Left ventricle myocardium superior (tissue), 1 donor: ENCODE measurements at places on chromosomes 1 and 21. TPM values are rescaled to one million over a fixed set of nuclear protein-coding genes. Genes with fewer than 3 reads are reported as not detected.

GRCh38 chr1:22969304-22969709 lies 3.4 kb downstream of the LACTBL1 start:
- DNase-seq = no peak

GRCh38 chr1:89831462-89832120 lies 10.8 kb downstream of the LRRC8D start:
- DNase-seq = no peak

GRCh38 chr1:20212685-20213331 lies 26.5 kb upstream of the PLA2G2C start:
- DNase-seq = peak; percentile 78

GRCh38 chr1:56686169-56686568 lies 41.1 kb downstream of the PRKAA2 start:
- no peak for DNase-seq

DNA sequence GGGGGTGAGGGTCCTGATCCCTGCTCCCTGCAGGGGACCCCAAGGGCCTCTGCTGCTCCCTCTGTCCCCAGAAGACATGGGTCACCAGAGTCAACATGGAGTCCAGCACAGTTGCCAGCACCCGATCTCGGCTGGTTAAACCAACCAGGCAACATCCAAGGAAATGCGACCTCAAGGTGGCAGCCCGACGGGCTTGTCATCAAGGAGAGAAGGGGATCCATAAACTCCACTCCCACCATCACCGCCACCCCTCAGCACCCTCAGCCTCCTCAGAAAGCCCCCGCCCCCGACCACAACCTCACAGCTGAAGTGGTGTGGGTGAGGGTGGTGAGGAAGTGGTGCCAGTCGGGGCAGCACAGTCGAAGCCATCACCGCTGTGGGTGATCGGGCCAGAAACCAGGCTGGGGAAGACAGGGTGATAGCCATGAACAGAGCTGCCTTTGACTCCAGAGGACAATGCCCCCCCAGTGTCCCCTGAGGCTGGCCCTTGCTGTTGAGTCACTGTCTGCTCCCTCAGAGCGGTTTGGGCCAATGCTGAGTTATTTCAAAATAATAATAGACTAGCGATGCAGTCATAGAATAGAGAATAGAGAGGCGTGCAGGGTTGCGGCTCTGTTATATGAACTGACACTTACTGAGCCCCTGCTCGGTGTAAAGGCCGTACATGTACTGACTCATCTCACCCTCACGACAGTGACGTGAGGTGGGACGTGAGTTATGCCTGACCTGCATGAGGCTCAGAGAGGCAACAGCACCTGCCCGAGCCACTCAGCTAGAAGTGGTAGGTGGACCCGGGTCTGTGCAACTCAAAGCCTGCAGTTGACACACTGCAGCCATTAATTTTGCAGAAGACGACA lies 88.7 kb upstream of the IFFO2 start:
- DNase-seq = no peak

GRCh38 chr1:167627865-167628641 lies 2.0 kb upstream of the RCSD1 start:
- peak; percentile 38 for DNase-seq

- no peak for DNase-seq
Observed at GRCh38 chr1:42392255-42392654, 11.7 kb downstream of the RIMKLA start.

GRCh38 chr1:9110669-9111356 lies 18.1 kb downstream of the GPR157 start:
- DNase-seq = peak; percentile 92

- no peak for DNase-seq
Observed at GRCh38 chr21:37405629-37406028, 39.1 kb downstream of the DYRK1A start.

GRCh38 chr1:48555271-48555670 lies 83.3 kb upstream of the SPATA6 start:
- DNase-seq = no peak

GRCh38 chr1:25608488-25609178 lies 8.0 kb upstream of the MAN1C1 start:
- DNase-seq = peak; percentile 91

GRCh38 chr1:78553859-78554258 lies 63.1 kb downstream of the PTGFR start:
- no peak for DNase-seq

- no peak for DNase-seq
Observed at GRCh38 chr1:89698020-89698560, 65.2 kb downstream of the LRRC8C start.

GRCh38 chr1:165144757-165145397 lies 211.6 kb downstream of the LMX1A start:
- no peak for DNase-seq

DNA sequence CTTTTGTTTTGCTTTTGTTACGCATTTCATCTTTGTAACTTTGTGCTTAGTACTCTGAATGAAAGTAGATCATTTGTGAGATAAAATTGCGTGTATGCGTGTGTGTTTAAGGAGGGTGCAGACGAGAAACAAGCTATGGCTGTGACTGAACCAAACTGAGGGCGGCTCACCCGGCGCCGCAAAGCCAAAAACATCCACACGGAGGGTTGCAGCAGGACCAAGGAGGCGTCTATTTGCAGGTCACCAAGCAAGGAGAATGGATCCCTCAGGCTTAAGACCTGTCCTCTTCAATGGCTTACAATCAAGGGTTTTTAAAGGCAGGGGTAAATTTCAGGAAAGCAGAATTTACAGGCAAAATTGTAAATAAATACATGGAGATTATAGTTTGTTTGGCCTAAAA lies 12.8 kb downstream of the GCSAML start:
- DNase-seq = no peak

- peak; percentile 36 for DNase-seq
Observed at GRCh38 chr1:68230484-68230802, 1.9 kb downstream of the WLS start.

GRCh38 chr1:61936839-61937238 lies 194.6 kb downstream of the PATJ start:
- no peak for DNase-seq

DNA sequence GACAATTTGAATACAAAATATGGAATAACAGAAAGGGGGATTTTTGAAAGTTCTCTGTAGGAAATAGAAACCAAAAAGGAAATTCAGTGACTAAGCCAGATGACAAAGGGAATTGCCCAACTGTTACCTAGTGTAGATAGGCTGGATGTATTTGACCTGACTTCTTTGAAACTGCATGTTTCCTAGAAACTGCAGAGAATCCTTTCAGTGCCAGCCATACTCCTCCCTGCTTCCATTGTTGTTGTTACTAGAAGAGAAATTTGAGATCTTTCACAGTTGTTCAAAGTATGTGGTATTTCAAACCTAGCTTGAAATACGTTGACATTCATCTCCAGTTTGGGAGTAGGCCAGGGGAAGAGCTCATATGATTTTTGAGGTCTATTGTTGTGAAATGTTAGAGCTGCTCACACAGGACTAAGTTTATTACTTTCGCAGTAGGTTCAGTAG lies 1.8 kb upstream of the GBP5 start:
- no peak for DNase-seq

DNA sequence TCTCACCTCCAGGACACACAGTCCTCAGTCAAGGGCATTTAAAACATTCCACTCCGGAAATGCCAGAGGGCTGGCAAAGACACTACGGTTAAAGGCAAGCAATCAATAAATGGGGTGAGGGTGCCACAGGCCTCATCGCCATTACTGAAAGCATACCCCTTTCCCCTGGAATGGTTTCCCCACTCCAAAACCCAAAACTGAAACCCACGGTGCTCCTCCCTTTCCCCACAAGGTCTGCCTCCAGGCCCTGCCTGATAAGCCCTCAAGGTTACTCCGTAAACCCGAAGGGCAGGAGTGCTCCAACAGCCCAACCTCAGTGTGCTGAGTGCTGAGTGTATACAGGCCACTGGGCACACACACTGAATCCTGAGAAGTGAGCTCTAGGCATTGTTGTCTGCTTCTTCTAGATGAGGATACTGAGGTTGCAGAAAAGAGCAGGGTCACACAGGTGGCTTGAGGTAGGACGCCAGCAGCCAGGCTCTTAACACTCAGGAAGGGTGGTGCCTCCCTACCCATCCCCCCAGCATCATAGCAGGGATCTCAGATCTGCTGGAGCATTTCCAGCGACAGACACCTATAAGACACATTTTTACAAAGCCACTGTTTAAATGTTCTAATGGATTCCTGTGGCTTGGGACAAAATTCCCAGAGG lies 29.0 kb downstream of the SSBP3 start:
- no peak for DNase-seq

DNA sequence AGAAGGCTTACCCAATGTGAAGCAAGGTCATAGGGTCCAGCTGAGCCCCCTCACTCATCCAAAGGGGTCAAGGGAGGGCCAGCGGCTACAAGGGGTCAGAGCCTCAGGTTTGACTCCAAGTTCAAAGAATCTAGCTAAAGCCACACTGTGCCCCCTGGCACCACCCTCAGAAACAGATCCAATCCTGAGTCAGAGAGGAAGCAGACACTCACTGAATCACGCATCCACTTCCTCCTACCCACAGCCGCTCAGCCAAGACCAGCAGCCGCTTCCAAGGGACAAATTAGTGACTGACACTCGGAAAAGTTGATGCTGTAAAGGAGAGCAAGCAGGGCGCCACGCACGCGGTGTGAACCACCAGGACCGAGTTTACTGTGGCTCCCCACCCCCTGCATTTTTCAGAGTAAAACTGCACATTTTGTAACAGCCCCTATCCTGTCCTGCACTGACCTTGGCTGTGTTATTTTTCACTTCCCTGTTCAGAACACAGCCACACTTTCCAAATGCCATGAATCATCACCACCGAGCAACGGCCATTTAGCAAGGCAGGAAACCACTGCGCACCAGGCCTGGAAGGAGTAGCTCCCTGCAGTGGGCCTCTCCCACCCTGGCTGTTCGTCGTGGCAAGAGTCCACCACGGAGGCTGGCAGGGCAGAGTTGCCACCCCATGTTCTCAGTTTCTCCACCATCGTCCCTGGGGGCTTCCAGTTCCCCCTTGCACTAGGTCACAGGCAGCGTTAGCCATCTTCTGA lies 147.8 kb downstream of the TOMM20 start:
- DNase-seq = peak; percentile 82

DNA sequence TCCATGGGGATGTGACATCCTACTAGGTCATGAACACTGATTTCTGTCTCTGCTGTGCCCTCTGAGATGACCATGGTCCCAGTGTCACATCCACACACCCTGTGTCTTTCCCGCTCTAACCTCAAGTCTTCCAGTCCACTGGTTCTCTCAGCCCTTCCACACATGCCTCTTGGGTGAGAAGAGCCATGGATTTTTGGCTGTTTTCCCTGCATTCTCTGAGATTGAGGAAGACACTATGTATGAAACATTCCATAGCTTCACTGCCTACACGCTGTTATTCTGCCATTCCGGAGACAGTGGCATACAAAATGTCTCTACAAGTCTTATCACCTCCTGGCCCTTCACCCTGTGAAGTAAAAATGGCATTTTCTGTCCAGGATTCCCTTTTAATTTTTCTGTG lies 247.3 kb downstream of the BACH1 start:
- DNase-seq = no peak

DNA sequence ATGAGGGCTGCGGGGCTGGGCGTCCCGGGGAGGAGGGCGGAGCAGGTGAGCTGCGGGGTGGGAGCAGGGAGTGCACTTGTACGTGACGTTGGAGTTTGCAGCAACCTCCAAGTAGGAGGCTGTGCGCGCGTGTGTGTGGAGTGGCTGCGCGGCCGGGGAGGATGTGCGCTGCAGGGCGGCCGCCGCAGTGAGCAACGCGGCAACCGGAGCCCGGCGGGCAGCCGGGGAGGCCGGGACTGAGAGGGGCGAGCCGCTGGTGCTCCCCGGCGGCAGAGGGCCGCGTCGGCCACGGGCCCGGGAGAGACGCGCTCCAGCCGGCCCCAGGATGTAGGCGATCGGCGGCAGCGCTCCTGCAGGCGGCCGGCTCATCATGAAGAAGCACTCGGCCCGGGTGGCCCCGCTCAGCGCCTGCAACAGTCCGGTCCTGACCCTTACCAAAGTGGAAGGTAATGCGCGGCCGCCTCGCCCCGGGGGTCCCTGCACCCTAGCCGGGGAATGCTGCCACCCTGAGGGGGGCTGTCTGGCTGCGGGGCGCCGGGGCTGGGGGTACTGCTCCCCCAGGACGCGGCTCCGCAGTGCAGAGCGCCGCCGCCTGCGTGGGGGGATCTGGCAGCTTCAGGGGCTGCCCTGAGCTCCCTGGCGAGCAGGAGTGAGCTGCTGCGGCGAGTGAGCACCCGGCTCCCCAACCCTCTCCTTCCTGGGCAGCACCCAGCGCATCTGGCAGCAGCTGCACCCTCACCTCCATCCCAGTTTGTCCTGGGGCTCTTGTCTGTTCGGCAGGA lies 158.9 kb upstream of the COA6 start:
- peak; percentile 43 for DNase-seq

- peak; percentile 65 for DNase-seq
Observed at GRCh38 chr1:183306317-183307042, 111.7 kb downstream of the NMNAT2 start.

- no peak for DNase-seq
Observed at GRCh38 chr1:77016386-77016985, 149.2 kb downstream of the ST6GALNAC5 start.

DNA sequence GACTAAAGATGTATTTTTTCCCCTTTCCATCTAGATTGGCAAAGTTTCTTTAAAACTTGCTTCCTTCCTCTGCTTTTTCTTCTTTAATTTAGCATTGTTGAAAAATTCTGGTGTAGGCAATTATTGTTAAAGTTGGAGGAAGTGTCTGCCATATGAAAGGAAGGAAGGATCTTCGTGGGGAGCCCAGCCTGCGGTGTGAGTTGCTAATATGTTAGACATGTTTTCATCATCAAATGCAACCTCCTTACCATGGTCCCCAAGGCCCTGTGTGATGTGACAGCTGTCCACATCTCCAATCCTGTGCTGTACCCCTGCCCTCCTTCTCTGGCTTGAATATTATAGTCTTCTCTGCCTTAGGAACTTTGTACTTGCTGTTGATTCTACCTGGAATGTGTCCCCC lies 81.0 kb upstream of the ZBTB18 start:
- no peak for DNase-seq

DNA sequence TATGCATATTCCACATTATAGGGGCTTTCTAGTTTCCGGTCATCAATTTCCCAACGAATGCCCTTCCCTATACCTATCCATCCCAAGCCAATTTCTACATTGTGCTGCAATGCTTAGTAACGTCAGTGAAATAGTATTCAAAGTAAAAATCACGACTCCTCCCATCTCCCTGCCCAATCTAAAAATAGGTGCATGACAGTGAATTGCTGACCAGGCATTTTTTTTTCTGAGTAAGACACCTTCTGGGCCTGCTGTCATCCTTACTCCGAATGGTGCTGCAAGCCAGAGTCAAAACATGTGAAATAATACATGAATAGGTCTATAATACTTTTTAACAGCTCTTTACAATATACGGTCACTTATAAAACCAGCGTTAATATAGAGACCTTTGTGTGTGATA lies 120.2 kb downstream of the GREM2 start:
- DNase-seq = no peak

Gene RPE65
- total RNA-seq = not detected

Gene CELA2A
- not detected for total RNA-seq

Gene ATP6V1G3
- not detected for total RNA-seq

Gene CNIH3
- total RNA-seq = 0.99 TPM

Gene GRIK1
- total RNA-seq = not detected

Gene INTS3
- 35.5 TPM for total RNA-seq

Gene COL9A2
- 0.45 TPM for total RNA-seq

Gene DDAH1
- 4.1 TPM for total RNA-seq

Gene NENF
- 114 TPM for total RNA-seq

Gene LCE4A
- total RNA-seq = not detected

Gene CHML
- 6.0 TPM for total RNA-seq
